ENCODE measurements at places on chromosomes 2 and 18.

GRCh38 chr18:38957736-38958135, 1392.1 kb upstream of the CELF4 start:
- no peak for DNase-seq

- DNase-seq: no peak
These were observed 27.3 kb upstream of the GPR17 start for GRCh38 chr2:127618551-127619202.

GRCh38 chr2:109214651-109215371, 85.8 kb downstream of the SH3RF3 start:
- no peak for DNase-seq

DNA sequence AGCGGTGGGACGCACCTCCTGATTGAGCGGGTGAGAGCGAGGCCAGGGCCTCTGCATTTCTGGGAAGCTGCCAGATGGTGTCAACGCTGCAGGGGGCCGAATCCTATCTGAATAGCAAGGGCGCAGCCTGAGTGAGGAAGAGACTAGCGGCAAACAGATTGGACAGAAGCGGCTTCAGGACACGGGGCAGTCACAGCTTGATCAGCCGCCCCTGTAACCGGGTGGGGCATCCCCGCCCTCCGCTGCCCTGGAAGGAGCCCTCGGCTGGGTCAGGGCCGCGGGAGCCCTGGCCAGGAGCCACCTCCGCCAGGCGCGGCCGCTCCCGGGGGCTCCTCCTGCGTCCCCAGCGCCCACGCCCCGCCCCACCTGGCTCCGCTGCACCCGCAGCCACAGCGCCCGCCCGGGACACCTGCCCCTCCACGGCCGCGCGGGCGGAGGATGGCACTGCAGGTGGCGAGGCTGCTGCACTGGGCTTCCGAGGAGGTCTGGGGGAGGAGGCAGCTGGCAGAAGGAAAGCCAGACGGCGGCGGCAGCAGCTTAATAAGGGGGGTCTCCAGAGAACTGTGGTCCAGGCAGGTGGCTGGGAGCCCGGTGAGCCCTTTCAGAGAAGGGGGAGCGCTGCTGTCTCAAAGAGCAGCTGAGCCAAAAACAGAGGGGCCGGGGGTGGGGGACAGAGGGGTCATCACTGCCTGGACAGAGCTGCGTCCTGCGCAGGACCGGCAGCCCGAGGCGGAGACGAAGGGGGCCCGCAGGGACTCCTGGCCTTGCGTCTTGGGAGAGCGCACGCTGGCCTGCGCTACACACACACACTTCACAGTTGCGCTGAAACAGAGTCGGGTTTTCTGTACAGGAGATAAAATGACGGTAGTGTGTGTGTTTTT, 18.8 kb upstream of the SOX11 start:
- DNase-seq: no peak

DNA sequence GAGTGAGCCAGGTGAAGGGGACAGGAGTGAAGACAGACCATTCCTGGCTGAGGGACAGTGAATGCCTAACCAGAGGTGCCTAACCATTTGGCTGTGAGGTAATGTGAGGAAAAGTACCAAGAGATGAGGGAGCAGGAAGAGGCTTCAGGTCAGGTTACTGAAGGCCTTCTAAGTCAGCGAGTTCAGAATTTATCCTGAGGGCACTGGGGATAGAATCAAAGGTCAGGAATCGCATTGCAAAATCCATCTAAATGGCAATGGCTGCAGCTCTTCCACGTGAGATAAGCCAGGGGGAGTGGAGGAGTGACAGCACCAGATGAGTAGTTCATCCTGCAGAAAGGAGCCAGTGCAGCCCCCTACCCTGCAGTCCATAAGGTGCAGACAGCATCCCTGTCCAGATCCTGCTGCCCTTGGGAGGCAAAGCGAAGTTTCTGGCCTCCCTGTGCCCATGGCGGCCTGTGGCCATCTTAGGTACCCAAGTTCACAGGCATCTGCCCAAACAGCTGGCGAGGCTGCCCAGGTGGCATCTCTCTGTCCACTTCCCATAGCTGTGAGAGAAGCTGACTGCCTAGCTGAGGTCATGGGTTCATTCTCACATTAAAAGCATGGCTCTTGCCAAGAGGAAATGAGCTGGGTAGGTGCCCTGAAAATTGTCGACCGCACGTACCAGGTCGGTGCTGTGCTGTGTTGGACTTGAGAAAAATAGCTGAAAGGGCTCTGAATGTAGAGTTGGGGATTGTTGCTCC, 49.5 kb downstream of the CYP27C1 start:
- no peak for DNase-seq

All from stimulated activated CD4-positive, alpha-beta T cell treated with anti-CD3 and anti-CD28 coated beads, Interleukin-1b, Interleukin-23, amount 100 ng/mL, for 24 hours (primary cell).